ENCODE measurements at places on chromosomes 3 and 15. TPM values are rescaled to one million over a fixed set of nuclear protein-coding genes. Genes with fewer than 3 reads are reported as not detected.

The MEX3B gene
- polyA plus RNA-seq, result 11.7 TPM

The DALRD3 gene
- 77.9 TPM for polyA plus RNA-seq

The PLA2G4E gene
- not detected for polyA plus RNA-seq

The OR5H14 gene
- not detected for polyA plus RNA-seq

DNA sequence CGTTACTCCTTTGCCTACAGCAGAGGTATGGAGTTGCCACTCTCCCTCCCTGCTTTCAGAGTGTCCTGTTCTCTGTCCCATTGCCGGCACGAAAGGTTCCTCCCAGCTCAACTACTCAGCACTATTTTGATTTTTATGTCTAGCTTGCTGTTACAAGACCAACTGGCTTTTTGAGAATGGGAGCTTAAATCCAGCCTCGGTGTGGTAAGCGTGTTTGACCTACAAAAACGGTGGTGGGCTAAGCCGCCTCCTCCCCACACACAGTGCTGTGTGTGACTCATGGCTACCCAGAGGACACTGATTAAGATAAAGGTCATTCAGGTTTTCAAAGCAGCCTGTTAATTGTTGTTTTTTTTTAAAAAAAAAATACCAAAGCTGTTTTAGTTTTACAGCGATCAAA, 64.5 kb downstream of the LRTM1 start:
- DNase-seq, result no peak

- DNase-seq, result no peak
Measured at GRCh38 chr3:177906578-177907229, 629.5 kb upstream of the KCNMB2 start.

GRCh38 chr3:151034303-151034702, 51.2 kb upstream of the MED12L start:
- no peak for DNase-seq

GRCh38 chr15:43169888-43170287, 15.3 kb upstream of the CCNDBP1 start:
- DNase-seq, result no peak

DNA sequence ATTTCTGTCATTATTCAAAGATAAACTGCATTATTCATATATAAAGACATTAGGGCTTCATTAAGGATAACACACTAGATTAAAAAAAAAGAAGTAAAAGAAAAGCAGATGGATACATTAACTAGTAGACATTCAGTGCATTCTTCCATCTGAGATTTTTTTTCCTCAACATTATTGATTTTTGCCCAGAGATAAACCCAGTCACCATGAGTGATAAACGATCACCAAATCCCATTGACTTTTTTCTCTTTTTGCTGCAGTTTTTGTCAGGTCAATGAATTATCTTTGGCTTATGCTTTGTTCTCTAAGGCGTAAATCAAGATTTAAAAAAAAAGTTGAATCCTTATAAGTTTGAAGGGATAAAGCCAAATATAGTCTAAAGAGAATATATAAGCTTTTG, 925.0 kb downstream of the GBE1 start:
- DNase-seq, result no peak

GRCh38 chr15:58562135-58562534, 130.3 kb downstream of the LIPC start:
- DNase-seq, result no peak

All from left renal cortex interstitium (tissue), 4 donors.